ENCODE measurements at places on chromosomes 6 and 20.

DNA sequence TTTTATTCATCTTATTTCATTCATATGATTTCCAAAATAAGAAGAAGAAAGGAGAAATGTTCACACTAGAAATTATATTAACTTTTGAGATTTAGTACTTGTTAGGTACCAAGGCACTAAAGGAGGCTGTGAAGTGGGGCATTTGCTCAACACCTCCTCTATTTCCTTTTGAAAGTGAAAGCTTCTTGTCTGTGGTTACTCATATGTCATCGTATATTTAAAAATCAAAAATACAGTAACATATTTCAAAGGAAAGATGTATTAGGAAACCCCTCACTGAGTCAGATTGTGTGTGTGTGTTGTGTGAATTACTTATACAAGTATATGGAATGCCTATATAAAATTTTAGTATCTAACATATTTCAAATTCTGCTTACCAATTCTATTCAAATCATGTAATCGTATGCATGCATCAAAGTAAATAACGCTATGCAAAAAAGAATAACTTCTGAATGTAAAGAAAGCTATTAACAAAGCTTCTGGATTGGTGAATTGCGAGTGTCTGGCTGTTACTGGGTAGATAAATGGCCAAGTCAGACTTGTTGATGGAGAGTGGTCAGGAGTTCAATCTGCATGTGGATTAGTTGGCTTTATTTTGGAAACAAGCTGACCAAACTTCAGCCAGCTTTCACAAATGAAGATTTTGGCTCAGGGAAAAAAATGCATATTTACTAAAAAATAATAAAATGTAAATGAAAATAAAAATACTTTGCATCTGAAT, 70.9 kb downstream of the PACRG start:
- no peak for DNase-seq

- no peak for DNase-seq
Measured at GRCh38 chr6:140203661-140204147, 829.3 kb upstream of the CITED2 start.

GRCh38 chr20:16940701-16941100, 192.5 kb downstream of the OTOR start:
- no peak for DNase-seq

GRCh38 chr6:31776485-31776988, 591 bp downstream of the VWA7 start:
- no peak for DNase-seq

DNA sequence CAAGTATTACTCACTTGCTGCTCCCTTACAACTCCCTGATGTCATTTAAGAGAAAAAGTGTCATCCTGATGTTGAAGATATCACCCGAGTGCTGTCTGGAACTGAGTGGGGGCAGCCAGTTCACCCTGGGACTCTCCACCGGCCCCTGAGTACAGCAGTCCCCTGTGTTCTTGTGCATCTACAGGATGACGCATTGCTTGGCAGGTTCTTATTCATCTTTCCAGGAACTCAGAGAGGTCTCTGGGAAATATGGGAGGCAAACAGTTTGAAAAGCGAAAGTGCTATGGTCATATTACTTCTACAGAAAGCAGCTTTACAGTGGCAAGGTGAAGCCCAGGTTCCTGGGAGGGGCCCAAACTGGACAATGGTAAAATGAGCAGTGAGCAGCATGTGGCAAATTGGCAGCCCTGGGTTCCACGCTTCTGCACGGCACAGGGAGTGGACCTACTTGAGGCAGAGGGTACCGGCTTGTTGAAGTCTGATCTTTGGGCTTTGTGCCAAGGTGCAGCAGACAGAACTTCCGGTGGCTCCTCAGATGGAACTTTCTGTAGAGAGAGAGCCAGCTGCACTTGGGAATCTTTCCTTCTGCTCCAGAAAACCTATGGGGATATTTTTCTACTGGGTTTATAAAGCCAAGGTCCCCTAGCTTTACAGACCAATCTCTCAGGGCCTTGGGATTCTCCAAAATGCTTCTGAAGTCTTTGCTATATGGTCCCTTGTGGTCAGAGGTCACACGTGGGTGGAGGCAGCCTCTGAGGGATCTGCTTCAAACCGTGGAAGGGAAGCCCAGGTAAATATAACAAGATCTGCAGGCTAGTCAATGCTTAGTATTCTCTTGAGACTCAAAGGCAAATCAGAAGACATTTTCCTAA, 128.3 kb downstream of the MAP3K7 start:
- no peak for DNase-seq

DNA sequence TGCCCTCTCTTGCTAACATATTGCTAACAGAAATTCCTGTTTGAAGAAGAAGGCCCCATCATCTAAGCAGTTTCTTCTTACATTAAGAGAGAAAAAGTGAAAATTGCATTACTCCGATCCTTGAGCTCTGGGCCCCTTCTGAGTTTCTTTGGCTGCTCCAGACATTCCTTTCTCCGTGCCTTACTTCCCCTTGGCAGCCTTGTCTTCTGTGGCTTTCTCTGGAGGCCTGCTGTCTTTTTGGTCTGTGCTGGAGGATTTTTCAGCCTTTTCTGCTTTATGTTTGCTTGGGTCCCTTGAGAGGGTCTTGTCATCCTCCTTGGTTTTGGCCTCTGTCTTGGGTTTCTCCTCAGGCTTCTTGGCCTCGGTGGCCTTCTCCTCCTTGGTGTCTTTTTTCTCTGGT, 378.8 kb upstream of the CHD6 start:
- DNase-seq = no peak

GRCh38 chr6:3510178-3510577, 53.3 kb upstream of the SLC22A23 start:
- no peak for DNase-seq

- DNase-seq = no peak
Measured at GRCh38 chr20:46523696-46524328, 10.5 kb upstream of the ZNF334 start.

GRCh38 chr6:31175971-31176370, 5.5 kb upstream of the POU5F1 start:
- DNase-seq = no peak

DNA sequence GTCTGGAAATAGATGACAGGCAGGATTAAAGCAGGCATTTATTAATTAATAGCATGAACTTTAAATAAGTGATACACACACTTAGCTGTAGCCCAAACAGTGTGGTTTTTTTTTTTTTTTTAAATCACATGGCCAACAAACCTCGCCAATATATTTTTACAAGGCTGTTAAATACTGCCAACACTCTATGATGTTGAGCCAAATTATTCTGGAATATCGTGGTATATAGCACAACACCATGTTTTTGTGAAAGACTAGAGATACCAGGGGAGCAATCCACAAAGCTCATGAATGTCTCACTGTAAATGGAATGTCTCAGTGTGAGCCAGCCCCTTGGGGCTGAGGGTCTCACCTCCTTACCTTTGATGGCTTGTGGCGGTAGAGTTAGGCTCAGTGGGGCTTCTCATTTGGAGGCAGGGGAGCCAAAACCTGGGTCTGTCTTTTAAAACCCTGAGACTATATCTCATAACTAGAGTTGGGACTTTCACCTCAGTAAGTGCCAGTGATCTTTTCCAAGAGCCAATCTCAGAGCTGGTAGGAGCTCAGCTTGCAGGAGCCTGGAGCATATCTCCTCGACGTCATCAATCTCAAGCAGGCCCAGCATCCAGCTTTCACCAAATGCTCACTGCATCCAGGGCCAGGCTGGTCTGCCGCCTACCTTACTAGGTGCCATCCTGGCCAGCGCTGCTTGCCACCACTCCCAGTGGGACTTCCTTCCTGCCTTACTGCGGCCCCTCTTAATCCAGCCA, 78.5 kb upstream of the FAM184A start:
- DNase-seq = no peak

DNA sequence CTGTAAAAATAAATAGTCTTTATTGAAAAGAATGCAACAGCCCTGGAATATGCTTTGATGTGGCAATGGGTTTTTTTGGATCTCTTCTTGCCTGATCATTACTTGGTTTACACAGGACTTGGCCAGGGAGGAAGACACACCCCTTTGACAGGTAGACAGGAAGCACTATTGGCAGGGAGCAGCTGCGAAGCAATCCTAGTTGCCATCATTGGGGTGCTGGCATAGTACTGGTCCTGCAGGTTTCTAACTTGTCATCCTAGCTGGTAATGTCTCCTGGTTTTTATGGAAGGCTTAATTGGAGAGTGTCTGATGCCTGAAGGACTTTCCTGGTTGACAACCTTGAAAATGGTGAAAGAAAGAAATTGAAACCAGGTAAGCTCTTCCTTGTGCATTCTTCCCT, 71.2 kb upstream of the CCN6 start:
- DNase-seq = no peak

GRCh38 chr6:45488889-45489288, 111.2 kb upstream of the SUPT3H start:
- no peak for DNase-seq

- DNase-seq = no peak
Measured at GRCh38 chr6:31247813-31248212, 24.1 kb downstream of the HLA-C start.

- no peak for DNase-seq
Measured at GRCh38 chr20:54090230-54091119, 20.1 kb upstream of the BCAS1 start.

DNA sequence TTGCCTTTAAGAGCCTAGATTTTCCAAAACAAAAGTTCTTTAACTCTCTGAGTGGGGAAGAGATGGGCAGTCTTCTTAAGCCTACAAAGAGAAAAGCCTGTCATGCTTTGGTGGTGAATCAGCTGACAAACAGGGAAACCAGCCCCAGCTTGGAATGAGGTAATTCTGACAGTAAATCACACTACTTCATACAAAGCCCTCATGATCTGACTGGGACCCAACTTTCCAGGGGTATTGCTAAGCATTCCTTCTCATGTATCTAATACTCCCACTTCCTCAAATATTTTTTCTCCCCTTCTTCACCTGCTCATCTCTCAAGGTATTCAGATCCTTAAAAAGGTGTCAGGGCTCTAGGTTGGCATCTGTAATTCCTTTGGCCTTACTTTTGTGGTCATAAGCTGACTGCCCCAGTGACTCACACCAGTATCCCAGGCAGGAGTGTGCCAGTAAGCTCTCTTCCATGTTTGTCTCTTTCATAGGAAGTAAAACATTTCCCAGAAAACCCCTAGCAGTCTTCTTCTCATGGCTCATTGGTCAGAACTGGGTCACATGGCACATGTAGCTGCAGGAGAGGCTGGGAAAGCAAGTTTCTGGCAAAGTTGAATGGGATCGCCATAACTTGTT, 15.0 kb upstream of the TBC1D22B start:
- DNase-seq = peak; percentile 9

DNA sequence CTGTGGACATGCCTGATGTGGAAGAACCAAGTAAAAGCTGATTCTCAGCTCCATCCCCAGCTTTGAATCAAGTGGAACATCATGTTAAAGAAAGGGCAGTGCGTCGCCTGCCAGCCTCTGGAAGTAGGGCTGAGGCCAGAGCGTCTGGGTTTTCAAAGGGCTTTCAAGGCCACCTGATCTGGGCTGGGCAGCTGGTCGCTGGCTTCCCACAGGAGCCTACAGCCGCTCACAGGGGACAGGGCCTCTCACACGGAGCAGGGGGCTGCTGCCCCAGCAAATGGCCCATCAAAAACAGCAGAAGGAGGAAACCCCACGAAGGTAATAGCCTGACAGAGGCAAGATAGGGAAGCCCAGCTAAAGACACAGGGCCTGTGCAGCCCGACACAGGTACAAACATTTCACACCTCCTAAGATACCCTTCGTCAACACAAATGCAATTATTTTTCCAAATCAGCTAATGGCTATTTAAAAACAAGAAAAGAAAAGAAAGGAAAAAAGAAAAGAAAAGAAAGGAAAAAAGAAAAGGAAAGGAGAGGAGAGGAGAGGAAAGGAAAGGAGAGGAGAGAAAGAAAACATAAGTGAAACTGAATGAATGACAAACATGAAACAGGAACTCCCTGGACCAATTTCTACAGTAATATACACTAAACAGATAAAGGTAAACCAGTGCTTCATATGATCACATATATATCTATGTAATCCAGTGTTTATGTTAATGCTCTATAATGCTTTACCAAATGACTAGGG, 24.8 kb downstream of the RRBP1 start:
- no peak for DNase-seq

GRCh38 chr20:2002365-2002764, 8.5 kb upstream of the PDYN start:
- no peak for DNase-seq
